ENCODE measurements at places on chromosomes 13 and 19. TPM values are rescaled to one million over a fixed set of nuclear protein-coding genes. Genes with fewer than 3 reads are reported as not detected.

DNA sequence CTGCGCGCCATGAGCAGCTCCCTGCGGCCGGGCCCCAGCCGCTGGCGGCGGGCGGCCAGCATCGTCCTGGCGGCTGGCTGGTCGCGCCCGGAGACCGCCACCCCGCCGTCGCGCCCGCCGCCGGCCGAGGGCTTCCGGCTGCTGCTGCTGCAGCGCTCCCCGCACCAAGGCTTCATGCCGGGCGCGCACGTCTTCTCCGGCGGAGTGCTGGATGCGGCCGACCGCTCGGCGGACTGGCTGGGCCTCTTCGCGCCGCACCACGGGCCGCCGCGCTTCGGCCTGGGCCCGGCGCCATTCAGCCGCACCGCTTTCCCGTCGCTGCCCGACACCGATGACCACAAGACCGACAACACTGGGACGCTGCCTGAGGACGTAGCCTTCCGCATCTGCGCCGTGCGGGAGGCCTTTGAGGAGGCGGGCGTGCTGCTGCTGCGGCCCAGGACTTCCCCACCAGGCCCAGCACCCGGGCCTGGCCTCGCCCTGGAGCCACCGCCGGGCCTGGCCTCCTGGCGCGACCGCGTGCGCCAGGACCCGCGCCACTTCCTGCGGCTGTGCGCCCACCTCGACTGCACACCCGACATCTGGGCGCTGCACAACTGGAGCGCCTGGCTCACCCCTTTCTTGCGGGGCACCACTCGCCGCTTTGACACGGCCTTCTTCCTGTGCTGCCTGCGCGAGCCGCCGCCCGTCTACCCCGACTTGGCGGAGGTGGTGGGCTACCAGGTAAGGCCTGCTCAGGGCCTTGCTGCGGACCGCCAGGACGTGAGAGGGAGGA is 518 bp downstream of the NUDT19 start:
- peak; percentile 54 for DNase-seq

FUT1 gene
- total RNA-seq = 8.0 TPM

DNA sequence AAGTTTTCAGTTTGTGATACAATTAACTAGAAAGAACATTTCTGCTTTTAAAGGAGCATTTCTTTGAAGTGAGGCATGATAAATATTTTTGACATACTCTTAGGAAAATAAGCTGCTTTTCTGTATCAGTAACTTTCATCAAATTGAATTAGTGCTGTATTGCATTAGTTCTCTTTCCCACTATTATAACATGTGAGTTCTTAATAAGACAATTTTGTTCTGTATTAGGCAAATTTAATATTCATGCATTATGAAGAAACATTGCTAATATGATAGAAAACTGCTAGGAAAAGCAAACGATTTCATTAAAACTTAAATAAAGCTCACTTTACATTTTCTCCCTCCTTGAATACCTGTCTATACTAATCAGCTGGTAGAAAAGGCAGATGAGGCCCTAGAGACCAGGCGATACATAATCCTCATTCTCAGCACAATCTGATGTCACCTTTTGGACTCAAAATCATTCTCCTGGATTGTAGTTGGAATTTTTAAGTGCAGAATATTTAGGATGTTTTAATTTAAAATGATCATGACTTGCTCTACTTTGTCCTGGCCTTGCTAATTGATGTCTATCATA is 1636.8 kb downstream of the PCDH9 start:
- DNase-seq = no peak

DNA sequence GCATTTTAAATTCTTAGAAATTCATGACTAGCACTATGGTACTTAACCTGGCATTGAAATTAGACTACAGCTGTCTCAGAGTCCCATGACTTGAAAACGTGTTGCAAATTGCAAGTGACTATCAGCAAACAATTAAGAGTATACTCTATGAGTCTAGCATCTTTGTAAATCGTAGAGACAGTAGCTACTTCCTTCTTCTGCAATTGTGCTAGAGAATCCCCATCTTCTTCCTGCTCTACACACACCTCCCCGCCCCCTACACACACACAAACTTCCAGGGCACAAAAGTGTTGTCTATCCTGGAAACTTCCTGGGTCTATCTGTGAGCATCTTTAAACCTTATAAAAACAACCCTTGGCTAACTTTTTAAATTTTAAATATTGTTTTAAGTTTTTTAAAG is 35.2 kb upstream of the MIR17HG start:
- no peak for DNase-seq

DNA sequence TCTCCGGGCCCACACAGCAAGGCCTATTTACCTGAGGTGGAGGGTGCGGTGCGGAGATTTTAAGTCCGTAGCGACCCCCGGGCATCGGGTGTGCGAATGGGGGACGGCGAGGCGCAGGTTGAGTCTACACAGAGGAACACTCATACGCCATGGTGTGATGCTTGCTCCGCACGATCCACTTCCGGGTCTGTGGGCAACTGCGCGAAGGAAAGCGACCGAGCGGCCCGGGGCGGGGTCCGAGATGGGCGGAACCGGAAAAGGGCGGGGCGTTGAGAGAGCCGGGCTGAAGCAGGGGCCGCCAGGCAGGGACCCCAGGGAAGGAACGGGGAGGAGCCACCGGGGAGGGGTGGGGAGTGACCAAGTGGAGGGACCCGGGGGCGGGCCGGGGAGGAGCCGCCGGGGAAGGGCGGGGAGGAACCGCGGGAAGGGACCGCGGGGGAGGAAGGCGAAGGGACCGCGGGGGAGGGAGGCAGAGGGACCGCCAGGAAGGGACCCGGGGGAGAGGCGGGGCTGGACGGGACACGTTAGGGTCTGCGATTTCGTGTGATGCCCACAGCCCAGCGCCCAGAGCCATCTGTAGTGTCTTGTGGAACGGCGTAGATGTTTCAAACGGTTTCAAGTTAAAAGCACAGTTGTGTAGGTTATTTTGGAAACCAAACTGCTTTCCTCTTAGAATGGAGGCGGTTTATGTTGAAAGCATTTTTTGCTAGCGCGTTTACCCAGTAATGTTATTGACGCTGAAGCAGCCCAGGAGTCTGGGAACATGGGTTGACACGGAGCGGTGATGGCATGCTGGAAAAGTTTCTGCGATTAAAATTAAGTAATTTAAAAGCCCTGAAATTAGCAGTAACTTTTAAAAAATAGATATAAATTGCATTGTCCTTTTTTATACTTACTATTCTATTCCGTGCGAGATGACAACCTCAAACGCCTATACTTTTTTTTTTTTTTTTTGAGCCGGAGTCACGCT is at the start of gene ZNF160:
ZNF160 (minus strand) TSS at position 189 of the 970 bp plus-strand sequence. CDS start 17,146 bp downstream, outside the sequence.
- DNase-seq = peak; percentile 87

NXNL1 gene
- total RNA-seq = not detected

DNA sequence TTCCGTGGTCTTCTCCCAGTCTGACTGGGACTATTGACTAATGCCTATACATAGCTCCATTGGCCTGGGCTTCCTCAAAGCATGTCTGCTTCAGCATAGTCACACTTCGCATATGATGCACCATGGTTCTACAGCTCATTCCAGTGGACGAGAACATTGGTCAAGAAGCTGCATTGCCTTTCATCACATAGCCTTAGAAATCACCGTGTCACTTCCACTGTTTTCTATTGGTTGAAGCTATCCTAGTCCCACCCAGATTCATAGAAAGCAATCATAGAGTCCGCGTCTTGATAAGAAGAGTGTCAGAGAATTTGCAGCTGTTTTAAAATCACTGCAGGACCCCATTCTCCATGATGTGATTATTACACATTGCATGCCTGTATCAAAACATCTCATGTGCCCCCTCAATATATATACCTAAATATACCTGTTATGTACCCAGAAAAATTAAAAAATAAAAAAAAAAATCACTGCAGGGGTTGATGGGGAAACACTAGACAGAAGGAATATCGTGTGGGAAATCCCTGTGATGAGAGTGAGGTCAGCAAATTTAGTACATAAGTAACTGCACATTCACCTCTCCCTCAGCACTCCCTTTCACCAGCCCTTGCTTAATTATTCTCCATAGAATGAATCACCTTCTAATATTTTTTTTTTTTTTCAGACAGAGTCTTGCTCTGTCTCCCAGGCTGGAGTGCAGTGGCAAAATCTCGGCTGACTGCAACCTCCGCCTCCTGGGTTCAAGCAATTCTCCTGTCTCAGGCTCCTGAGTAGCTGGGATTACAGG is 2.2 kb upstream of the ARHGAP33 start:
- DNase-seq = peak; percentile 52

- no peak for DNase-seq
These were observed 19.3 kb downstream of the ATP12A start for GRCh38 chr13:24699541-24699940.

- DNase-seq = no peak
These were observed 1.7 kb downstream of the ZNF160 start for GRCh38 chr19:53101518-53101917.

CEACAM1 gene
- total RNA-seq = 3.7 TPM

ZNF135 gene
- total RNA-seq = 1.9 TPM

- DNase-seq = no peak
These were observed 18.1 kb downstream of the ESD start for GRCh38 chr13:46778890-46779289.

VAV1 gene
- 0.14 TPM for total RNA-seq

DNA sequence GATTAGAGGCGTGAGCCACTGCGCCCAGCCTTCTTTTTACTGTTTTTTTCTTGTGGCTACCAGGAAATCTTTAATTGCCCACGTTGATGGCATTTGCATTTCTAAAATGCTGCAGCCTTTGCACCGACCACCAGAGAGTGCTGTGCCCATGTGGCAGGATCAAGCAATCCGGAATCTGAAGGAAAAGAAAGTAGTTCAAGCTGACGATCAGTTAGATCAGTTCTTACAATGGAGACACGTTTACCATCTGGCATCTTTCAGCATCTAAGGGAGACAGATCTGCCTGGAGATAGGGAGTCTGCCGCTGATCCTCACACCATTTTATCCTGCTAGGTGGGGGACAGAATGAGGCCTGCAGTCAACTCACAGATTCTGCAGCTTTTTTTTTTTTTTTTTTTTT is 19.9 kb downstream of the TINCR start:
- DNase-seq = peak; percentile 49

DNA sequence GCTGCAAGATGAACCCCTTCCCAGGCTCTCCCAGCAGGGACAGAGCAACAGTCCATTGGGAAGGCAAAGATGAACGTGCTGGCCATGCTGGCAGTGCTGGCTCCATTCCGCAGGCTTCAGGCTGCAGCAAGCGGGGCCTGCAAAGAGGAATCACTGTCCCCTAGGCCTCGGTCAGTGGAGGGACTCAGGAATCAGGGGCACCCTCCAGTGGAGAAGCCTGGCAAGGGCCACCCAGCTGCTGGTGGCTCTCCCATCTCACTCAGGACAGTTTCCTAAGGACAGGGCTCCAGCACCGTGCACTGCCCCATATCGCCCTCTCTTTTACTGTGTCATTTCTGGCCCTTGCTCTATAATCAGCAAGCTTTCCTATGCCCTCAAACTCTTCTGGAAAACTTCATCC is 498.6 kb downstream of the EFNB2 start:
- DNase-seq = no peak

GRCh38 chr13:40458720-40458990 is 207.8 kb downstream of the FOXO1 start:
- DNase-seq = no peak

DNA sequence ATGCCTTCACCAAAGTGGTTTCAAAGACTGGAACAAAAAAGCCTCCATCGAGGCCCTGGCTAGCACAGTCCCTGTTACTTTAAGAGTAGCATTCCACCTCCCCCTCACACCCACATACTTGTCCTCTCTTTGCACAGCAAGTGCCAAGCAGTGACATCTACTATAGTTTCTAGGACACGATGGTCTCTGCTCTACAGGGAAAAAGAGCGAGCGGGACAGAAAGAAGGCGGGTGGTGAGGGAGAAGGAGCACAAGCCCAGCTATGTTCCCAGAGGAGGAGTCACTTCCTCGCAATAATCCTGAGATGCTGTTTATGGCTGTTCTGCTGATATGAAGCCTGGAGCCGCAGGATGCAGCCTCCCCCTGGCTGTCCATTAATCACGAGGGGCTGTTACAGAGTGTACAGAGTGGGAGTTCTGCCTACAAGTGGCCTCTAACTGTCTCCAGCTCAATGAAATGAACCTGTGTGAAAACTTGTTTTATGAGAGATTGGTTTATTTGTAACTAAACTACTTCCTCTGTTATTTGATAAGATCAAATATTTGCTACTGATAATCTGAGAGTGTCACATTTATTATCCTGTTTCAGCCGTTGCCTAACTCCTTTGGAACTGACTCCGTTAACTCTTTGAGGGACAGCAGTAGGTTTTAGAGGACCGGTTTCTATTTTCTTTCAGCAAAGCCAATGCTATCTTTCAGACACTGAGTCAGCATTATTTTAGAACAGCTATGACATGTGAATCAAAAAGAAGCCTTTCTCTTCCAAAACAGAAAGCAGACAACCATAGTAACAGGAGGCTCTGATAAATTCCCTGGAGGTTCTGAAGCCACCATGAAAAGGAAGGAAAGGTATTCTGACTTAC is 208.0 kb downstream of the SPRY2 start:
- no peak for DNase-seq

DNA sequence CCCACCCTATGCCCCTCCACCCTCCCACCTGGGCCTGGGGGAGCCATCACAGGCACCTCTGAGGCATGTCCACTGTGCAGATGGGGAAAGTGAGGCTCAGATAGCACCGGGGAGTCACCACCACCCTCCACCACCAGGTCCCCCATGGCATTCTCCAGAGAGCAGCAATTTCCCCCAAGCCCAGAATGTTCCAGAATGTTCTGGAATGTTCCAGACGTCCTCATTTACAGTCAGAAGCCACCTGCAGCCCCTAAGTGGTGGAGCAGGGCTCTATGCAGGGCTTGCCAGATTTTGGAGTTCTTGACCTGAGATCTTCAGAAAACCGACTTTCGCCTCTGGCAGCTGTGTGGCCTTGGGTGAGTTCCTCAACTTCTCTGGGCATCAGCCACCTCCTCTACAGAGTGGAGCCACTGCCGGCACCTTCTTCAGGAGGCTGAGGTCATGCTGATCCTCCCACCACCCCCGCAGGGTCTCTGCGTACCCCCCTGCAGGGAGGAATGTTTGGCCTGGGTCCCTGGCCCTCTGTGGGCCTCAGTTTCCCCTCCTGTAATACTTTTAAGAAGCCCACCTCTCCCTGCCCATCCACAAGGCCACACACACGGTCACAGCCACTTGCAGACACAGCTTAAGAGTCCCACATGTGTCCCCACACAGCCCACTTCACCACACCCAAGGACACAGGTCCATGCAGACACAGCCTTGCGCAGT is 6.2 kb downstream of the FUT5 start:
- no peak for DNase-seq

DNA sequence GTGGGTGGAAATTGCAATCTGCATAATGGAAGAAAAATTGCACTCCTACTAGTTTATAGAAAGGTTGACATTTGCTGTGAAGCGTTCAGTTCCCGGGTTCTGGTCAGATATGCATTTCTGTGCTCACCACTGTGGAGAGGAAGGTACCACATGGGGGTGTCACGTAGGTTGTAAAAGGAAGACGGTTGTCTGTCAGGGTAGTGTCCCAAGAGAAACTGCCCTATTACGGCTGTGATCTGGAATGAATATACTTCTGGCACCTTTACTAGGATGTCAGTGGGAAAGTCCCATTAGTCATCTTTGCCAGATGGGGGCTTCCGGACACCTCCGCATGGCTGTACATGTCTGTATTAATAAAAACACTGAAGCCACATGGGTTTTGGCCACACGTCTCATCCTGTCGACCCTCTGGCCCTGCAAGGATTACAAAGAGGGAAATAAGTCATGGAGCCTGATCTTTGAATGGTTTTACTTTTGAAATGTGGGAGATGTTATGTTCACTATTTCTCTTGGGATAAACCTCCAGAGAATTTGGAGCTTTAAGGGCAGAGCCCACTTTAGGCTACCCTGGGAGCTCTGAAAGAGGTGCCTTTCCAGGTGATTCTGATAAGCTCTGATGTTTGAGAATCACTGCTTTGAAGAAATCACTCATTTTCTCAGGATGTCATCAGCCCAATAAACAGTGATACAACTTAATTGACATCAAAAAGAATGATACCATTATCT is 133.9 kb downstream of the AKAP11 start:
- DNase-seq = peak; percentile 86

SYNE4 gene
- 1.2 TPM for total RNA-seq

- no peak for DNase-seq
These were observed 26.7 kb downstream of the CAB39L start for GRCh38 chr13:49417161-49417560.
